ENCODE measurements at places on chromosomes 6 and 20.

- no peak for DNase-seq
Observed at GRCh38 chr6:31037682-31038081, 27.4 kb downstream of the MUC22 start.

GRCh38 chr6:81859884-81860283 is 107.4 kb upstream of the TENT5A start:
- no peak for DNase-seq

DNA sequence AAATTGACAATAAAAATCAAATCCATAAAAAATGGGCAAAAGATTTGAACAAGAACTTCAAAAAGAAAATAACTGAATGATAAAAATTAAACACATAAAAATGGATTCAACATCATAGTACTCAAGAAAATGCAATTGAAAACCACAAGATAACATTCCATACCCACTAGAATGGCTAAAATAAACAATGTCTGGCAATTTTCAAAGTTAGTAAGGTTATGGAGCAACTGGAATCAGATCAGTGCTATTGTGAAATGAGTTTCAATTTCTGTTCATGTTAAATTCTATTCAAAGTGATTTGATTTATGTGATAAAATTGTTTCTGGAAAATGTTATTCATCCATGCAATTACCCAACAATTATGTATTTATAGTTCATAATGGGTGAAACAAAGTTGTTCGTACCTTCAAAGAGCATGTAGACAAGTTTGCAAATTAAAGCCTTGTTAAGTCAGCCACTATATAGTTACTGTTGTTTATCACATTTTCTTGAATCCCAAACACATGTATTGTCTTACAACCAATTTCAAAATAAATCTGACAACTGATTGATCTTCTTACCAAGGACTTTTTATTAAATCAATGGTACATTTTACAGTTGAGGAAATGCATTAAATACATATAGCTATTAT is 151.5 kb upstream of the CENPW start:
- DNase-seq = no peak

GRCh38 chr6:44494011-44494501 is 106.5 kb downstream of the CDC5L start:
- DNase-seq = no peak

DNA sequence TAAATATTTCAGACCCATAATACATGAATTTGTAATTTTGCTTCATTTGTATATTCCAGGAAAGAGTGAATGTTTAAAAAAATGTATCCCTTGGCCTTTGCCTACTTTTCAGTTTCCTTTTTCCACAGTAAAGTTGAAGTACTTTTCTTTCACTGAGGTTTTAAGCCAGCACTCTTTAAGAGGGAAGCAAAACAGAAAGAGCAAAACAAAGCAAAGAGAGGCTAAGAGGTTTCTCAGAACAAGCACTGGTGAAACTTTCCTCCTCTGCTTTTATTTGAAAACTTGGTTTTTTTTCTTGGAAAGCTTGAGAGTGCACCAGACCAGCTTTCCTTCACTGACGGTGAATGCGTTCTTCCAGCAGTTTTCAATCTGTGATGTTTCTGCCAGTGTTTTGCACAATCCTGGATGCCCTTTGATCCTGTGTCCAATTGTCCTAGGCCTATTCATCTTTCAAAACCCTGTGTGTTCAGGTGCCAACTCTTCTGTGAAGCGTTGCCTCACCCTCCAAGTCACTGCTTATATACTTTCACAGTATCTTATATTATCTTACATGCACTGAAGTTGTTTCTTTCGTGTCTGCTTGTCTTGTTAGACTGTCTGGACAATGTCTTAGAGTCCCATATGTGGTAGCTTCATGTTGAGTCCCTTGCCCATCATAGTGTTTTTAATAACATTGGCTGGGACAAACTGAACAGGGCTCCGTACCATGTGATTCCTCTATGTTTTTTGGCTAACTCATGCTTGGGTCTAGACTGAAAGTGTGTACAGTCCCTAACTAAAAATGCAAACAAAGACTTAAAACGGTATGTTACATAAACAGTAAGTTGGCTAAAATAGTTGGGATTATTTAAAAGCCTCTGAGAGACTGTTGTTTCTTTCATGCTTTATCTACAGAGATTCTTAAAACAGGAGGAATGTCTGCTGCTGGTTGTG is 1.9 kb downstream of the RNF217 start:
- DNase-seq = no peak

- no peak for DNase-seq
Observed at GRCh38 chr20:34431168-34431567, 68.1 kb downstream of the ITCH start.

- DNase-seq = no peak
Observed at GRCh38 chr6:5638666-5639065, 368.1 kb downstream of the NRN1 start.

DNA sequence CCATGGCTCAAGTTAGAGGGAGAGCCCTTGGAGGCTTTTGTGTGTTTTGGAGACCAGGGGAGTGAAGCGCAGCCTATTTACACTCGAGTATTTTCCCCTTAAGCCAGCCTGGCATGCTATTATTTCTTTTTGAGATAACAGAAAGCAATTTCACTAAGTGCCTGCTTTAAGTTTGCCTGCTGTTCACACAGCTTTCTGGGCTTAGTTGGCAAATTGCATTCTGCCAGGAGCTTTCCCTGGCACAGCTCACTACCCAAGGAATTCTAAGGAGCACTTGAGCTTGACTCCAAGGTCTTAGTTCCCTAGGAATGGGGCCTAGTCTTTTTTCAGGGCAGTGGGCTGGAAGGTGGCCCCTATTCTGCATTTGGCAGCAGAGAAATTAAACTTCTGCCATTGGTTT is 19.0 kb upstream of the ASXL1 start:
- DNase-seq = no peak

- DNase-seq = no peak
Observed at GRCh38 chr6:96016334-96017069, 728 bp downstream of the FUT9 start.

GRCh38 chr20:57392512-57393271 is 1.5 kb downstream of the RBM38 start:
- peak; percentile 91 for DNase-seq

DNA sequence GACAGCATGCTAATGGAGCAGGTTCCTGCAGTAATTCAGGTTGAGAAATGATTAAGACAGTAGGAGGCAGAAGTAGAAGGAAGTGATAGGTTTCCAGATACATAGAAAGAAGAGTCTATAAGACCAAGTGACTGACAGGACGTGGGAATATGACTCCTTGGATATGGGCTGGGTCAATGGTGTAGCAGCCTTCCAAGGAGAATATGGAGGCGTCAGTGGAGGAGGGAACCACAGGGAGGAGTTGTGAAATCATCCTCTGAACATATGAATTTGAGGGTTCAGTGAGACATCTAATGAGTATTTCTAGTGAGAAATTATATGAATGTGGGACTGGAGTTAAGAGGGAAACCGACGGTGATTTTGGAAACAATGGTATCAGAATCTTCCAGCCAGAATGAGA is 43.3 kb downstream of the NUDT3 start:
- DNase-seq = no peak

GRCh38 chr6:37956711-37957275 is 137.3 kb downstream of the ZFAND3 start:
- DNase-seq = no peak

GRCh38 chr6:51260003-51260402 is 441.3 kb downstream of the TFAP2B start:
- no peak for DNase-seq

DNA sequence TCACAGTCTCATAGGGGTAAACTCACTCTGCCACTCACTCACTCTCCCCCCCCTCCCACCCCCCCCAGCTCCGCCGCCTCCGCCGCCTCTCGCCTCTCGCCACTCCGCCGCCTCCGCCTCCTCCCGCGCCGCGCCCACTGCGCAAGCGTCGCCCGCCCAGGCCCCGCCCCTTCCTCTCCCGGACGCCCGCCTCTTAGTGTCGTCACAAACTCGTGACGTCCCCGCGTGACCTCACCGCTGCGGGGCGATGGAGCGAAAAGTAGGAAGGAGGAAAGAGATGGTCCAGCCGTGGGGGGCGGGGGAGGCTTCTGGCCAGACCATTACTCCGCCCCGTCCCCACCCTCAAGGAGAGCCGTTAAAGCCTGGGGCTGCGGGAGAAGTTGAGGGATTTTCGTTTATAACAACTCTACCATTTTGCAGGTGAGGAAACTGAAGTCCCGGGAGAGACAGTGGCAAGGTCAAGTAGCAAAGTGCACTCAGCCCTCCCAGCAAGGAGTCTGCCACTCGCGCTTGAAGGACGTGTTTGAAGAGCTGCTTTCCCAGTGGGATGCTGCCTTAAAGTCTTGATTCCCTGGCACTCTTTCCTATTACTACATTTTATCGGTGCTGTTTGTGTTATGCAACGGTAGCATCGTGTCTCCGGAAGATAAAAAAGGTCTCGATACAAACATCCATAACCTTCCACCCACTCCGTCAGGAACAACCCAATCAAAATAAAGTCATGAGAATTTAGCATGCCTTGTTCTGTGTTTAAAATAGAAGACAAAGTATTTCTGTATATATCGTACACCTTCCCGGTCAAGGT is at the start of gene ILRUN:
Gene ILRUN (minus strand): TSS at position 29 of the 805 bp plus-strand sequence. CDS start 164 bp downstream, outside the sequence.
- peak; percentile 98 for DNase-seq

DNA sequence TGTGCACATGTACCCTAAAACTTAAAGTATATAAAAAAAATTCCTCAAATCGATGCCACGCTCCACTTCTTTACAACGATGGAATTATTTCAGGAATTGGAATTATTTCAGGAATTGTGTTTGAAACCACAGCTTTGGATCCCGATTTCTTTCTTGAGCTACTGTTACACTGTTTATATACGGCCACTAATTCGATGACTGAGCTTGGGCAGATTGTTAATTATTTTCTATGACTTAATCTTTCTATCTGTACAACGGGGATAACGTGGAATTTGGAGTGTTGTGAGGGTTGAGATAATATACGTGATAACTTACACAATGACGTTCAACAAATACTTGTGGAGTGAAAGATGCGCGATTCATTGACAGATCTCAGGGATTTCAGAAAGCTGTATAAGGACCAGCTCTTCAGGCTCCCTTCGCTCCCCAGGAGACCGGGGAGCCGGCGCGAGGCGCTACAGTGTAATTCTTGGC is 171.3 kb downstream of the SLC16A10 start:
- DNase-seq = no peak

DNA sequence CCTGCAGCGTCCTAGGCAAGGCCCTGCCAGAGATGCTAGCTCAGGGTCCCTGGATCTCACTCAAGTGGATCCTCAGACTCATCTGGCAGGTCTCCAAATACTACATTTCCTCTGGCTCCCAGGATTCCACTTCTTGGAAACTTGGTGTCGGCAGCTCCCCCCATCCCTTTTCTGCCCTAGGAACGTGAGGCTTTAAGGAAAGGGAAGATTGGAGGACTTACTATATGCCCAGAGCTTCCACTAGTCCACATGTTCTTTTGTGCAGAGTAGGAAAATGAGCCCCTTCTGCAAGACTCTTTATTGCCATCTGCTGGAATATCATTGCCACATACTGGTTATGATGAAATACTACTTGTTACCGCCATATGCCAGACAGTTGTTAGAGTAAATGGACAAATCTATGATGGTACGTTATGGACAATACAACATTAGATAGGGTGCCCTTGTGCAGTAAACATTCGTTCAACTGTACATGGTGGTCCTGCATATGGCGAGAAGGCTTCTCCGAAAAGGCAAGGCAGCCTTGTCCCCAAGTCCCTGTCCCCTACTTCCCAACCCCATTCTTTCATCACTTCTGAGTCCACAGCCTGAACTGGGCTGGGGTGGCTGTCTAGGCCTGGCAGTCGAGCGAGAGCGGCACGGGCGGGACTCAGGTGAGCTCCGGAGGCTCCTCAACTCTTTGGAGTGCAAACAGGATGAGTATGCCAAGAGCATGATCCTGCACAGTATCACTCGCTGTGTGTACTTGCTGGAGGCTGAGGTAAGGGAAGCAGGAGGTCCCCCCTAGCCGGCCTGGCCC is 780 bp downstream of the ARMC12 start:
- no peak for DNase-seq

DNA sequence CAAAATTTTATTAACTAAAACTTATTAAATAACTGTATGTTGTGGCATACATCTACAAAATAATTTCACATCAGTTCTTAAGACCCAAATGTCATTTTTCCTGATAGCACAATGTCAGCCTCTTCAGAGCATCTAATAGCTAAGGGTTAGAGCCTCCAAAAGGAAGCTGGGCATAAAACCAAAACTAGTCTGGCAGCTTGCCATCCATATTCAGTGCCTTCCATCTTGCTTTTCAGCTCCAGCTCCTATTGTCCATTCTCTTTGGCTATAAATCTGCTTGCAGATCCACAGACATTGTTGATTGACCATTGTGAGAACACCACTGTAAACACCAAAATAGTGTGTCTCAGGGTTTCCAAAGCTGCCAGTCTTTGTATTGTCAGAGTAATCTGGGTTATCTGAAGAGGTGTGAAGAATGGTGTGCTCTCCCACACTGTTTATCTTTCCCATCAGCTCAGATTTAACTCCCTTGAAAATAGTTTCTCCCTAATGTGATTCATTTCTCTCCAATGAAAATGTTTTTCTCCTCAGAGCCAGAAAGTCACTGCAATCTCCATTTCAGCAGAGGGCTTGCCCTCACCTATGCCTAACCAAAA is 154.8 kb upstream of the KCNQ5 start:
- DNase-seq = no peak

DNA sequence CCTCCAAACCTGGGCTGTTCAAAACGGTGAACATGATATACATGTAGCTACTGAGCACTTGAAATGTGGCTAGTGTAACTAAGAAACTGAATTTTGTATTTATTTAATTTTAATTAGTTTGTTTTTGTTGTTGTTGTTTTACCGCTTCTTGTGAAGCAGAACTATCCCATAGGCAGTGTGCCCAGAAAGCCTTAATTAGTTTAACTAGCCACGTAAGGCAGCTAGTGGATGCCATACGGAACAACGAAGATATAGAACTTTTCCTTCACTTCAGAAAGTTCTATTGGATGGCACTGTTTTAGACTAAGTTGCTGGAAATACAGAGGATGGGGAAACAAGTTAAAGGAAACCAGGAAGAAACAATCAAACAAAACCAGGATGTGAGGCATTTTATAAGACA is 70.6 kb downstream of the NUDT3 start:
- DNase-seq = no peak

GRCh38 chr6:152233547-152234320 is 403.4 kb downstream of the SYNE1 start:
- DNase-seq = peak; percentile 54

- DNase-seq = no peak
Observed at GRCh38 chr6:118895261-118895560, 1.3 kb downstream of the ASF1A start.

DNA sequence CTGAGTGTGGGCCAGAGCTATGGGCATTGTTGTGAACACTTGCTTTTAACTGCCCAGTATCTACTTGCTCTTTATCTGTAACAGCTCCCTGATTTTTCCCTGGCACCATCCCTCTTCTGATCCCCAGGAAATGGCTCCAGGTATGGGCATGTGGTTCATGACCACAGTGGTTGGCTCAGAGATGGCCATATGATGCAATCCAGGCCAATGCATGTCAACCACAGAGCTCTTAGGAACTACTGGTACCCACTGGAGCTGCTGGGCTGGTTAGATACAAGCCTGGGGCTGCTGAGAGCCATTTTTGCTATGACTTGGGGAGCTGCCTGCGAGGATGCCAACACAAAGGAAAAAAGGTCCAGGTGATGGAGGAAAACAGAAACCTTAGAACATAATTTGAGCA is 55.6 kb downstream of the KCNB1 start:
- no peak for DNase-seq

Data from activated naive CD4-positive, alpha-beta T cell treated with anti-CD3 and anti-CD28 coated beads for 36 hours (primary cell).